ENCODE measurements at places on chromosomes 11 and 22. TPM values are rescaled to one million over a fixed set of nuclear protein-coding genes. Genes with fewer than 3 reads are reported as not detected.

NTM gene
- 5.1 TPM for total RNA-seq

CDC42EP2 gene
- total RNA-seq, result 13.8 TPM

OR5P2 gene
- total RNA-seq, result not detected

DNA sequence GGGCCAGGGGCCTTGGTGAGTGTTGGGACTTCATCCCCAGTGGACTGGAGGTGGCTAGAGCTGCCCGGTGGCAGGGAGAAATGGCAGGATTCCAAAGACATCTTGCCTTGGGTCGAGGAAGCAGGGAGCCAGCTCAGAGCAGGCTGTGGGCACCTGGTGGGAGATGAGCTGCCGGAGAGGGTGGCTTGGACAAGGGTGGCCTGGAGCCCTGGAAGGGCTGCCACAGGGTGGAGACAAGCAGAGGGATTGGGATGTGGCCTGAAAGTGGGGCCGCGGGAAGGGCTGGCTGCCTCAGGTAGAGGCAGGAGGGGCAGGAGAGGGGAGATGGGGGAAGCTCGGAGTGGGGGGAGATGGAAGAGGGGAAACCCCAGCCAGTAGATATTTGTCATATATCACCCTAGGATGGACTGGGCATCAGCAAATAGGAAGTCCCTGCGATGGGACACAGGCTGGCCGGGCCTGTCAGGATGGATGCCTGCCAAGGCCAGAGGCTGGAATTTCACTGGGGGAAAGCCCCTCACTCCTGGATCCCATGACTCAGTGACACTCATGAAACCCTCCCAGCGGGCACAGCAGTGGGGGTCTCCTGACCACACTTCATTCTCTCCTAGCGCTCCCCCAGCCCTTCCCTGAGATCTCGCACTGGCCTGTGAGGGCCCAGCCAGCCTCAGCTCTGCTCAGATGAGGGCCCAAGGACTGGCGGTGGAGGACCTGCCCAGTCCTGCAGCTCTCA lies 72.0 kb upstream of the SHISAL1 start:
- DNase-seq, result no peak

- DNase-seq, result no peak
Observed at GRCh38 chr22:19546680-19547079, 22.5 kb upstream of the CLDN5 start.

DNA sequence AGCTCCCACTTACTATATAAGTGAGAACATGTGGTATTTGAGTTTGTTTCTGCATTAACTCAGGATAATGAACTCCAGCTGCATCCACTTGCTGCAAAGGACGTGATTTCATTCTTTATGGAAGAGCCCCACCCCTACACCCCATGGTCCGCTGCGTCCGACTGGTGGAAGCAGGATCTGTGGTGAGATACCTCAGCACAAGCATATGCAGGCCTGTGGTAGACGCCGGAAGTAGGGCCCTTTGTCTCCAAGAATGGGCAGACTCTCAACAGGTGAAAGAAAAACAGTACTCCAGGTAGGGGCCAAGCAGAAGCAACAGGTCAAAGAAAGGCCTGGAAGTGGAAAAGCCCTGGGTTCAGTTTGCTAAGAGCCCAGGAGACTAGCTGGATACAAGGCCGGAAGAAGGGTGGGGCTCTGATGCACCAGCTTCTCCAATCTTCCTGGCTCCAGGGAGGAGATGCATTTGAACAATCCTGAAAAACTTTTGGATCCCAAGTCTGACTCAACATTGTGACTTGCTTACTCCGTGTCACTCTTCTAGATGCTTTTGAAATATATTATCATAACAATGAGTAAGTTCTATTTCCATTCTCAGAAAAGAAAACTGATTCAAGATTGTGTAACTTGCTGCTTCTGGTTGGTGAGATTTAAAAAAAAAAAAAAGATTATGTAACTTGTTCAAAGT lies 30.4 kb downstream of the NEAT1 start:
- peak; percentile 68 for DNase-seq
